ENCODE measurements at places on chromosomes 2 and 18.

GRCh38 chr18:6627645-6628044, 101.9 kb upstream of the ARHGAP28 start:
- peak; percentile 66 for DNase-seq

DNA sequence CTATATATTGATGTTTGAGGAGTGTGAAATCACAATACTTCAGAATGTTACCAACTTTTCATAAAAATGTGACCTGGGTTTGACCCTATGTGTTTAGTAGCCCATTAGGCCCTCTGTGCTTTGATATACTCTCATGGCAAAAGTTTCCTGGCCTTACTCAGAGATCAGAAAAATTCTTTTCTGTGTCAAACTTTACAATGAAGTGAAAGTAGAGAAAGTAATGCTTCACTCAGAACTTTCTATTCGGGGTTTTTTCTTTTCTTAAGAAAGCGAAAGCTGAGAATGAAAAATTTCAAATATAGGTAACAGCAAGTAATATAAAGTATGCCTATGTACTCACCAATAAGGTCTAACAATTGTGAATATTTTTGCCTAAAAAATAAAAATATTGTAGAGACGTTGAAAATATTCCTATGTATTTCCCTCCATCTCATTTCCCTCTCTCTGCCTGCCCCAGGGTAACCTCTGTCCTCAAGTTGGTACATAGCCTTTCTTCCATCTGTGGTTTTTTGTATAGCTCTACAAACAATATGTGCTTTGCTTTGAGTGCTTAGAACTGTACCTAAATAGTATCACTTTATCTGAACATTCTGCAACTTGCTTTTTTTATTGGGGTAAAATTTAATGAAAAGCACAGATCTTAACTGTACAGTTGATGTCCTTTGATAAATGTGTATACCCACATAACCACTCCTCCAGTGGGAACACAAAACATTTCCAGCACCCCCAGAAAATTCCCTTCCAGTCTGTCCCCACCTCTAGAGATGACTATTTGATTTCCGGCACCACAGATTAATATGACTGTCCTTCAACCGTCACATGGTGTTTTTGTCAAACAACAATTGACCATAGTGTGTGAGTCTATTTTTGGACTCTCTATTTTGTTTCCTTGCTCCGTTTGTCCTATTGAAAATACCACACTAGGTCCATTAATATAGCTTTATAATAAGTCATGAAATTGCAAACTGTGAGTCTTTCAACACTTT, 10.3 kb upstream of the ACKR3 start:
- no peak for DNase-seq

DNA sequence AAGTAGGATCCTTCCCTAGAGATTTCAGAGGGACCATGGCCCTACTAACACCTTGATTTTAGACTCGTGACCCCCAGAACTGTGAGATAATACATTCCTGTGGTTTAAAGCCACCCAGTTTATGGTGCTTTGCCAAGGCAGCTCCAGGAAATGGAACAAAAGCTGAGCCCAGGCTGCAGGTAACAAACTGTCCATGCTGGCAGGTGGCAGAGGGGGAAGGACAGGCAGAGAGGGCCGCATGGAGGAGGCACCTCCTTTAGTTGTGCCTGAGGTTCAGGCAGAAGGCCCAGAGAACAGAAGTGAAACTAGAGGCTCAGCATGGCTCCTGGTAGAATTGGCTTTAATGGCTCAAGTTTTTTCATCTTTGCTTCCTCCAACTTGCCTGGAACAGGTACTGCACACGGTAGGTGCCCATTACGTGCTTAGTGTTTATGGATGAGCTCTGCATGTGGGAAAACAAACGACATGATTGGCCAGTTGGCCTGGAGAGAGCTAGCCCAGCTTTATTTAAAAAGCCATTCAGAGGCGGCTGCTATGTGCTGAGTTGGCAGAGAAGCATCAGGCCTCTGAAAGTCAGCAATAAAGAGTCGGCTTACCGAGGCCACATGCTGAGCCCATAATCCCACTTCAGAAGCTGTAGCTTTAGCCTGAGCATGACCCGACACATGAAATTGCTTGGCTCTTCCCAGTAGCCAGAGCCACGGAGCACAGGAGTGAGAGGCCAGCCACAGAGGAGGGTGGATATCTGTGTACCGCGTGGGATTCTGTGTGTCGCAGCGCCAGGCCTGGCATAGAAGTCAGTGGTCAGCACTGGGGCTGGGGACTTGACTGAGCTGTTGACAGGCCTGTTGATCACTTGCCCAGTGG, 36.5 kb downstream of the HS1BP3 start:
- no peak for DNase-seq

DNA sequence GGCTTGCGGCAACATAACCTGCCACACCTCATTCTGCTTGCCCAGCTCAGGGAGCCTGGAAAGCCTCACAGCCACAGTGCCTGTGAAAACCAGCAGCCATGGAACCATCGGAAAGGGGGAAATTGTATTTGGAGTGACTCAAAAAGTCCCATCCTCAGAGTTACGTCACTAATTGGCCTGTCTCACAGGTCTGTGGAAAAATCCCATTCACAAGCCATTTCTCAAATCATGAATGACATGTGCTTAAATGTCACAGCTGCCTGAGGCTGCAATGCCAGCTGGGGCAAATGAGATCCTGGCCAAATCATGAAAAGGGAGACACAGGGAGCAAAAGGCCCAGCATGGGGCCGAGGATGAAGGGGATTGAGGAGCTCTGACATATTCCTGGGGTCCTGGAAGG, 486.9 kb upstream of the RAB6C start:
- no peak for DNase-seq

DNA sequence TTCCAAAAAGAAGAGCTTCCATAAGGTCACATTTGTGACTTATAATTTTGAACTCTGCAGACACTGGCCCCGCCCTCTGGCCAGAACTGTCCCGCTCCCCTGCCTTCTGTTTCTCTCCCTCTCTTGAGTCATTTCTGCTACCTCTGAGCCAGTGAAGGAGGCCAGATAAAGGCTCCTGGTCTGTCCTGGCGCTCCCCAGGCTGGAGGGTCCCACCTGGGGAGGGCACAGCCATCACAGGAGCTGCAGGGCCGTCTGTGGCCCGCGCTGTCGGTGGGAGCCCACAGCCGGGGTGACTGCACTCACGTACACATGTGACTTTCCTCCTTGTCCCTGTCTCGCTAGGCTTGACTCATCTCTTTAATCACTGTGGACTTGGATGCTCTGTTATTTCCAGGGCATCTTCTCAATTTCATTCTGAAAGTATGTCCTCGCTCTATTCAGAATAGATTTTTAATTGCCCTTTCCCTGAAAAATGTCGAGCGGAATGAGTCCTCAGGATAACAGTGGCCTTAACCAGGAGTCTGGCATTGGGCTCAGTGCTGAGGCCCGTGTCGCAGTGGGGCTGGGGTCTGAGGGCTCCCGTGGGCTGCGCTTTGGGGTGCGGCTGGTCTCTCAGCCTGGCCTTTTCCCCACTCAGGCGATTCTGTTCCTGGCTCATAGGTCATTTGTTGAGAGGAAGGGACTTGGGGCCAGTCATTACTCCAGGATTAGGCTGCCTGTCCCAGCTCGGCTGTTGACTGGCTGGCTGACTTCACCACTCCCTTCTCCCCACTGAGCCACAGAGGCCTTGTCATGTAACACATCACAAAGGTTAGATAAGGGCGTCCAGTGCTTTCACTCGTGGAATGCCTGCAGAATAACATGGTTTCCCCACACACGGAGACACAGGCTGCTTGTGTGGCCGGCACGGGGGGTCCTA, 34.5 kb downstream of the KLHL29 start:
- no peak for DNase-seq

GRCh38 chr2:145692971-145693478, 1173.1 kb upstream of the ZEB2 start:
- peak; percentile 85 for DNase-seq

DNA sequence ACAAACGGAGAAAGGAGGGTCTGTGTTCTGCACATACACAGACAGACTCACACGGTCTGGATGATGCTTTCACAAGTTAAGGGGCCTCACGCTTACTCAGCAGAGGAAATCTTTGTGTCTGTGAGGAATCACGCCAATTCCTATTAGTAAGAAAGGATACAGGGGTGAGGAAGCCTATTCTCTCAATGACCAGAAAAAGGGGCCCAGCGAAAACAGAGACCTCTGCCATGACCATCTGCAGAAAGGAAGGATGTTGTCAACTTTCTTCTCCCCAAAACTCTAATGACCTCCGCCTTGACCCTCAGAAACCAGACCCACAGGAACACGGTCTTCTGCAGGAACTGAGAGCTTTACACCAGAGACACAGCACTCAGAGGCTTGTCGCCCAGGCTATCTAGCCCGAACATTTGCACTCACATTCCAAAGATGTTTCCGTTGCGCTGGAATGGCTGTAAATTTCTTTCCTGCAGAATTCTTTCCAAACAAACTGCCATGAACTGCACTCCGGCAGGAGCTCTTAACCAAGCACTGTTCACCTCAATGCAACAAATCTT, 186.3 kb downstream of the TCF4 start:
- peak; percentile 86 for DNase-seq

GRCh38 chr2:237652854-237653253, 25.5 kb downstream of the LRRFIP1 start:
- DNase-seq, result no peak

DNA sequence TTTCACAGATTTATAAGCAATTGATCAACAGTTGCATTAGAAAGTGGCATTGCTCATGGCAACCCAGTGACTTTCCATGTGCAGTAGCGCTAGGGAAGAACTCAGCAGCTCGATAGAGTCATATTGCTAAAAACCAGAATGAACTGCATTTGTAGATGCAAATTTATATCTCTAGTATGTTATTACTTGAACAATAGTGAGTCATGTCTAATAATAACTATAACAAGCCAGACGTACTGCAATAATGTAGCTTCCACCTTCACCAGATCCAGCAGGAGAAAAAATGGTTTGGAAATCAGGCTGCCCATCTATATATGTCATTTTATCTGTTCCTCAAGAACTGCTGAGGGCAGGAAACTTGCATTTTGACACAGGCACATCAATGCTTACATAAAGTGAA, 66.5 kb upstream of the FIGN start:
- DNase-seq, result no peak

- DNase-seq, result no peak
Measured at GRCh38 chr18:37524139-37524497, 41.5 kb downstream of the CELF4 start.

DNA sequence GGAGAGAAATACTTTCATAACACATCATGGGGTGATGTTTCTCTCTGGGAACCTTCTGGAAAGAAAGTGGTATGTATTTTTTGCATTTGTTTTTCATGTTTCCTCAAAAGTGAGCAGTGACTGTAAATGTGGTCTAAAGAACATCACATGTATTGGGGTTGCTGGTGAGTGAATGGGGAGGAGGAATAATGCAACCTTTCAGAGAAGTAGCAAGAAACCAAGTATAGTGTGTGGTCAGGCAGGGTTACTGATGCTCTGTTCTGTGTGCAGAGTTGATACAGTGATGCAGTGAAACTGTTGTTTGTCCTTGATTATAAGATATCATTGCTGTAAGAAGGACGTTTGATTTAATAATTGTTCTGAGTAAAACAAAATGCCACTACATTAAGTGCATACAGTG, 24.1 kb downstream of the ADNP2 start:
- DNase-seq, result no peak

DNA sequence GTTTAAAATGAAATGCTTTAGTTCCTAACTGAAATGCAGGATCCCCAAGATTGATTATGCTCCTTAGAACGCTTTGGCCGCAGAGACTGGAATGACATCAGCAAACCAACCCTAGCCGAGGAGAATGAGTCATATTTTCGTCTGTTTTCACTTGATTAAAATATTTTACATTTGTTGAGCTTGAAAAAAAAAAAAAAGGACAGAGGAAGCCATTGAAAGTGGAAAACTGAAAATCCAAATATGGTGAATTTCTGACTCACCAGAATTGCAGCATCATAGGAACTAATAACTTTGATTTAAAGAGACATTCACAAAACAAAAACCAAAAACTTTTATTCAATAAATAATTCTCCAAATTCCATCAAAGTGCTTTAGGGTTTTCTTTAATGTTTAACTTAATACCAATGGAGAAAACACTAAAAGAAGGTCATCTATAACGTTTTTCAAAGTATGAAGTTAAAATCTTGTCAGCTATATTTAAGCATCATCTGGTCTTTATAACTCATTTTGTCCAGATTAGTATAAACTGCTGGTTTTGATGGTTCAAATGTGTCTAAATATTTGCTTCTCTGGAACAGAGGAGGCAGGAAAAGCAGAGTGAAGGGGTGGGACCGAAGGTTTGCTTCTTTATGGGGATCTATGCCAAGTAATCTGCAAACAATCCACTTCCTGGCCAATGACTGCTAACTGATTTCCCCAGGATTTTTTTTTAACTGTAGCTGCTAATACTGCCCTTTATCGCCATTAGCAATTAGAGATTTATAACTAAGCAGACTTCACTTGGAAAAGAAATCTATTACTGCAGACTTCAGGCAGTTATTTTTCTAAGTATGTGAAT, 30.9 kb upstream of the COL5A2 start:
- peak; percentile 95 for DNase-seq

DNA sequence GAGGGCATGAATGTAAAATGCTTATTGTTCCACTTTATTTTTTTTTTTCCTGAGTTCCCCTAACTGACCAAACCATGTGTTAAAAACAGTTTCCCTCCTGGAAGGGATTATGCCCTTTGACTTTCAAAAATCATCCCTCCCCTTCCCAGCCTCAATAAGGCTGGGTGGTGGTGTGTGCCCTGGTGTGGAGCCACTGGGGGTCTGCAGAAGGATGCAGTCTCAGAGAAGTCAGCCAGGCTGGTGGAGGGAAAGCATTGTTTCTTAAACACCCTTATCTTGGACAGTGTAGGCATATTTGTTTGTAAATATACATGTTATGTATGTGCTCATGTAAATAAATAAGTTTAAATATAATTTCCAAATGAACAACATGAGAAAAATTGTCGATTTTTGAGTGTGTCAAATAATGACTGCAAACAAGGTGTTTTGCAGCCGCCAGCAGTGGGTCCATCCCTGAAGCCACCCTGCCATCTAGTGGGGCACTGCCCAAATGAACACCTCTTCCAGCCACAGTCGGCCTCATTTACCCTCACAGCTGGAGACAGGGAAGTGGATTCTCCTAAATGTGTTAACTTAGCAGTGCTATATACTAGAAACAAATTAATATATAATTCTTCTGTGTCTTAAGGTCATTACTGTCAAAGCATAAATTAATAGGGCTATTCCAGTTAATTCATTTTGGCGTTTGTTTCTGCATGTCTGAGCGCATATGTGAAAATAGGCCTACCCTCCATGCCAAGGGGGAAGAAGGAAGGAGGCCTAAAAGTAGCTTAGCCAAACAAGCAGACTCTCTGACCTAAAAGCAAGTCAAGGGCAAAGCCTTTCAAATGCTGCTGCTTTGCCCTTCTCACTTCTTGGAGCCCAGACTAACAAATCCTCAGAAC, 209.6 kb upstream of the PIK3C3 start:
- DNase-seq, result peak; percentile 79

GRCh38 chr2:77484026-77484425, 38.1 kb downstream of the LRRTM4 start:
- DNase-seq, result no peak

DNA sequence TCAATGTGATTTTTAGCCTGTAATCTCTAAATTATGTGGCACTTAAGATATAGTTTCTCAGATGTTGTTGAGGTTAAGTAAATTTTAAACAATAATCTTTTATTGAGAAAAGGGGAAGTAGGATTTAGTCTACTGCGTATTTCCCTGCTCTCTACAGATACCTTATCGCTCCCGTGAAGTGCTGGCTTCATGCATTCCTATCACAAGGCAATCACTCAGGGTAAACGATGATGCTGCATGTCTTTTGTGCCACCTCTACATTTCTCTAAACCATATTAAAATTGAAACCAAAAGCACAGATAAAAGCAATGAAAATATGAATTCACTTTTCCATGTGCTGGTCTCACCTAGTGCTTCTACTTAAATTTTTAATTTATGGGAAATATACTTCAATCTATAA, 14.4 kb upstream of the RPE start:
- no peak for DNase-seq

GRCh38 chr2:101386599-101387150, 628 bp downstream of the CREG2 start:
- DNase-seq, result no peak
